ENCODE measurements at places on chromosomes 7 and 10.

- no peak for DNase-seq
Observed at GRCh38 chr10:23892296-23892695, 316.6 kb upstream of the KIAA1217 start.

GRCh38 chr7:125370502-125370901, 440.9 kb upstream of the POT1 start:
- no peak for DNase-seq

DNA sequence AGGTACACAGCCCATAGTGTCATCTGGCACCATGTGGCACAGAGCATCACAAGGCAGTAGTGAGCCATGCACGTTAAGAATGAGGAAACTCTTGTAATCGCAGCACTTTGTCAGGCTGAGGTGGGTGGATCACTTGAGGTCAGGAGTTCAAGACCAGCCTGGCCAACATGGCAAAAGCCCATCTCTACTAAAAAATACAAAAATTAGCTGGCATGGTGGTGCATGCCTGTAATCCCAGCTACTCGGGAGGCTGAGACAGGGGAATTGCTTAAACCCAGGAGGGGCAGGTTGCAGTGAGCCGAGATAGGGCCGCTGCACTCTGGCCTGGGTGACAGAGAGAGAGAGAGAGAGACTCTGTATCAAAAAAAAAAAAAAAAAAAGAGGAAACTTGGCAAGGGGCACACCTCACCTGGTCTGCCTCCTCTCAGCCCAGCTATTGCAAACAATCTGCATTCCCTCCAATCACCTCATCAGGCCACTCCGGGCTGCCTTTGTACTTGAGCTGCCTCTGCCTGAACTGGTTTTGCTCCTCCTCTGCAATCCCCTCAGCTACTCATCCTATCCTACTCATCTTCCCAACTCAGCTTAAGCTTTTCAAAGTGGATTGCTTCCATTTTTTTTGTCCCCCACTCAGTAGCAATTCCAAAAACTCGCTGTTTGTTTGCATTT, 46.0 kb upstream of the OPTN start:
- DNase-seq: no peak

- no peak for DNase-seq
Observed at GRCh38 chr10:23543691-23544380, 105.0 kb downstream of the OTUD1 start.

- DNase-seq: peak; percentile 39
Observed at GRCh38 chr10:76882245-76882644, 755.4 kb downstream of the KCNMA1 start.

DNA sequence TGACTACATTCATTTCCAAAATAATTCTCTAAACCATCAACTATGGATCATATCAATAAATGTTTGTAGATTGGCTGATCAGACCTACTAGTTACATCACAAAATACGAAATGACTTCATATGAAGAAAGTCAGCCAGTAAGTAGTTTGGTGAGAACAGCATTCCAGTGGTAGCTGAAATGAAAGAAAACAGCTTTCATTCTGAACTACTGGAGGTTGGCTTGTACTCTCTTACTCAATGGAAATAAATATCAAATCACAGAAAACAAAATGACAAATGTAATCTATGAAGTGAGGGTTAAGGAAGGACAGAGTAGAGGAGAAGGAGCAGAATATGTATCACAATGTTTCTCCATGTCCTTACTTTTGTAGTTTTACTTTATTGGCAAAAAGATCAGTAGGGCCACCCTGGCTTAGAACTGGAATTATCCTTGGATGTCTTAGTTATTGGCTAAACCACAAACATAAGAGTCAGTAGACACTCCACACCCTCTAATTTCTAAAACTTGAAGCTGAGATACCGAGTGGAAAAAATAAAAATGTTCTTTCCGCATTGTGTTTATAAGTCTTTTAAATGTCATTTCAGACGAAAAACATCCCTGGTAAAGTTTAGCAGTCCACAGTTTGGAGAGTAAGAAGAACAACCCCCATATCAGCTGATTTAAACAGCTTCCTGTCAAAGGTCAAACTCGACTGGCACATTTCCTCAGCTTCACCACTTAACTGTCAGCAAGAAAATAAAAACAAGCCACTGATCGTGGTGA, 74.0 kb upstream of the DGKI start:
- no peak for DNase-seq

Measured in MM.1S (cell line).